AG20443 (cell line): ENCODE measurements at places on chromosomes 12 and 14.
A peak's percentile ranks its signal among the peaks of the same experiment; 100 is the strongest.

- DNase-seq: no peak
Measured at GRCh38 chr12:94421868-94422740, 37.6 kb downstream of the CEP83 start.

DNA sequence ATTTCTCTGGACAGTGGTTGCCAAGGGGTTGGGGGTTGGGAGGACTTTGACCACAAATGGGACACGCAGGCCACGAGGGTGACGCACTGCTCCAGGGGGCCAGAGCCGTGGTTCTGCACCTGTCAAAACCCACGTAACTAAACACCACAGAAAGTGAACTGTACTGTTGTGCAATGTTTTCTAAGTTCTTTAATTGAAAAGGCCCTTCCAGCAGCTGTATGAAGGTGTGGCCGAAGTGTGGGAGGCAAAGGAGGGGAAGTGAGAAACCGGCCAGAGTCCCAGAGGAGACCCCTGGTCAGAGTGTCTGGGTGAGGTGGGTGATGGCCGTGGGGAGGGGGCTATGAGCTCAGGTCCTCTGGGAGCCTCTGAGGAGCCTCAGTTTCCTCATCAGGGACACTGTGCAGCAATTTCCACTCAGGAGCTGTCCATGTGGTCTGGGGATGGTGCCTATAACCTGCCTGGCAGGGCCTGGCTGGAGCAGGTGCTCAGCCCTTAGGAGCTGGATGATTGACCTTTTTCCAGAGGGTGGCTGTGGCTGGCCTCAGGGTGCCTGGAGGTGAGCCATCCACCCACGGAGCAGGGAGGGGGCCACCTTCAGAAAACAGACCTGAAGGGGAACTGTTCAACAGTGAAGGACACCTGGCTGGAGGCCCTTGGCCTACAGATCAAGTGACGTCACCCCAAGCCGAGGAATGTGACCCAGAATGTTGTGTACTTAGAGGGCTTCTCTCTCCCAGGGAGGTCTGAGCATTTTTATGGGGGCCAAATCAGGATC, 9.8 kb upstream of the BDKRB2 start:
- DNase-seq: no peak

DNA sequence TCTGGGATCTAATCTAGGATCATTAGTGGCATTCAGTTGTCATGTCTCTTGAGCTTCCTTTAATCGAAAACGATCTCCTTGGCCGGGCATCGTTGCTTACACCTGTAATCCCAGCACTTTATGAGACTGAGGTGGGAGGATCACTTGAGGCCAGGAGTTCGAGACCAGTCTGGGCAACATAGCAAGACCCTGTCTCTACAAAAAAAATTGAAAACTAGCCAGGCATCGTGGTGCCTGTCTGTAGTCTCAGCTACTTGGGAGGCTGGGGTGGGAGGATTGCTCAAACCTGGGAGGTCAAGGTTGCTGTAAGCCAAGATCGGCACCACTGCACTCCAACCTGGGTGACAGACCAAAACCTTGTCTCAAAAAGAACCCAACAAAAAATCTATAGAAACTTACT, 9.0 kb downstream of the PUS1 start:
- DNase-seq: no peak

DNA sequence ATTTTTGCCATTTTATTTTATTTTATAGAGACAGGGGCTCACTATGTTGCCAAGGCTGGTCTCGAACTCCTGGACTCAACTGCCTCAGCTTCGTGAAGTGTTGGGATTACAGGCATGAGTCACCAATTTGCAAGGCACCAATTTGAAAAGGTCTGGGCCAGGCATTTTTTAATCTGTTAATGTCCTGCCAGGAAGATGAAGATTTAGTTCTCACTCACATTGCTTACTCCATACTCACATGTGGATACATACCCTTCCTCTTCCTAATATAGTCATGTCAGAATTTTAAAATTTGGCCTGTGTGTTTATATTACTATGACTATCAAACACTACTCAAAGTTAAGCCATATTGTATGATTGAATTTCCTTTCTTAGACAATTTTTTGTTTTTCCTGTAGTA, 15.3 kb upstream of the EML1 start:
- DNase-seq: no peak

DNA sequence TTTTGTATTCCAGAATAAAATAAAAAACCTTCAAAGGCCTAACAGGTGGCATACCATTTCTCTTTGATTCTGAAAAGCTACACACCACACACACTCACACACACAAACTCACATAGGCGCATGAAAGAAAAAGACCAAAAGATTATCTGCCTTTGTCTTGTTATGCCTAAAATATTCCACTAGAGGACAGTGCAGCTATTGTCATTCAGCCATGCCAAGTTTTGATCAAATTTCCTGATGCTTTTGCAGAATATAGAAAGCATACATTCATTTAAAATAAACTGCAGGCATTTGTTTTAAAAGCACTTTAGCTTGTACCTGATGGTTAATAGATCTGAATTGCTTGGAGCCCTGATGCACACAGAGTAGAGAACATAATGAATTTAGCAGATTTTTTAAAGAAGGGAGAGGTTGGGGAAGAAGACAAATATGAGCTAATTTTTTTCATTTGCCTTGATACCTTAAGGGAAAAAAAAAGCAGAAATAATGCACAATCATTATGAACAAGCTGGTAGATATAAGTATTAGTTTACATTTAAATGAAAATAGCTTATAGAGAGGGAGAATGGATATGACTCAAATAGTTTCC, 1766.9 kb upstream of the SEL1L start:
- peak; percentile 30 for DNase-seq

- no peak for DNase-seq
Measured at GRCh38 chr12:124718458-124718857, 145.2 kb downstream of the SCARB1 start.

DNA sequence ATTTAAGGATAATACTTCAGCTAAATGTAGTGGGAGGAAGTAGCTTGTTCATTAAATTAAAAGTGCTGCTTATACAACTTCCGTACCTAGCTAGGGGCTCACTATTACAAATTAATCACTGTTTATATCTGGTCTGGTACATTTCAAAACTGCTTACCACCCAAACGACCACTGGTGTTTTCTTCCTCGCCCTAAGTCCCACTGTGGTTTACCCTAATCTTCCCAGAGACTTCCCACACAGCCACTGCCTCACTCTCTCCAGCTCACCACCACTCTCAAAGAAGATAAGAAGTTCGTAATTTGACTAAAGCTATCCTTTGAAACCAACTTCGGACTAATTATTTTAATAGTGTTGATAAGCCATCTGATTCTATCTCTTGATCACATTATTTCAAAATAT, 62.6 kb downstream of the PLXNC1 start:
- no peak for DNase-seq

GRCh38 chr14:20969336-20969735, 14.0 kb downstream of the RNASE2 start:
- DNase-seq: no peak

DNA sequence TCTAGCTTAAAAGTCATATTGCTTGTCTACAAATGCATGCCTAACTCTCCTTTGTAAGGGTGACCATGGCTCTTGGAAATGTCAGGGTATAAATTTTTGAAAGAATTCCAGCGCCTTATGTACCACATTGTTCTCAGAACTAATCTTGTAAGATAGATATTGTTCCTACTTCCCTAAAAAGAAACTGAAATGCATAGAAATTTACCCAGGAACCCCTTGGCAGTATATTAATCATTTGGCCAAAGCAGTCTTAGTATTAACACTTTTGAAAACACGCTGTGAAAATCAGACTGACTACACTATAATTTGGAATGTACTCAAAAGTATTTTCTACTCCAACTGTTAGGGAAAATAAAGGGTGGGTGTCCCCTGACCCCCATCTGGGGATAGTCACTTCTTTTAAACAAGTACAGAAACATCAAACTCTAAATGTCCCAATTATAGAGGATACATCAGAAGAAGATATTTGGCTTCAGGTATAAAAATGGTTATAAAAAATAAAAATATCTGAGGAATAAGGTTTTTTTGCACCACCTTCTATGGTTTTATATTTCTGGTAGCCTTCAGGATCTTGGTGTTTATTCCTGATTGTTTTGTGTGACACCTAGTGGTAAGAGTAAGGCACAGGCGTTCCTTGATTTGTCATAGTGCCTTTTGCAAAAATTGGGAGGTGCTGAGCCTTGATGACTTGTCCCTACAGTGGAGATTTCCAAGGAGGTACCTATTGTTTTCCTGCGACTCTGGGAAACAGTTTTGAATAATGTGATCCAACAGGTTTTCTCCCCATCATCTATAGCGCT, 2.2 kb upstream of the NFKBIA start:
- peak; percentile 72 for DNase-seq

DNA sequence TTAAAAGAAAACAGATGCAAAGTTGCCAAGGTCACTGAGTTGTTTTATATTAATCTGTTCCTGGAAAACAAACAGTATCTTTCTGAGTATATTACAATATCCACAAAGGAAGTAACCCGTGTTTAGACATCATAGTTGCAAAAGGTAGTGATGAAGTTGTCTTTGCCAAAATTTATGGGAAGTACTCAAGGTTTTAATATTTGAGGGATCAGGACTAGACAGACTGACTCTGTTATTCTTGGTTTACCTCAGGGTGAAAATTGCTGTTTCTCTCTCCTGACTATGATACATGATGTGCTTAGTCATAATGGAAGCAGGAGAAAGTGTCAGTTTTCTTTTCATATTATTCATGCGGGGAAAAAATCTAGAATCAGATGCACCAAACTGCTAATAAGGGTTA, 28.3 kb downstream of the TMEM233 start:
- DNase-seq: no peak

DNA sequence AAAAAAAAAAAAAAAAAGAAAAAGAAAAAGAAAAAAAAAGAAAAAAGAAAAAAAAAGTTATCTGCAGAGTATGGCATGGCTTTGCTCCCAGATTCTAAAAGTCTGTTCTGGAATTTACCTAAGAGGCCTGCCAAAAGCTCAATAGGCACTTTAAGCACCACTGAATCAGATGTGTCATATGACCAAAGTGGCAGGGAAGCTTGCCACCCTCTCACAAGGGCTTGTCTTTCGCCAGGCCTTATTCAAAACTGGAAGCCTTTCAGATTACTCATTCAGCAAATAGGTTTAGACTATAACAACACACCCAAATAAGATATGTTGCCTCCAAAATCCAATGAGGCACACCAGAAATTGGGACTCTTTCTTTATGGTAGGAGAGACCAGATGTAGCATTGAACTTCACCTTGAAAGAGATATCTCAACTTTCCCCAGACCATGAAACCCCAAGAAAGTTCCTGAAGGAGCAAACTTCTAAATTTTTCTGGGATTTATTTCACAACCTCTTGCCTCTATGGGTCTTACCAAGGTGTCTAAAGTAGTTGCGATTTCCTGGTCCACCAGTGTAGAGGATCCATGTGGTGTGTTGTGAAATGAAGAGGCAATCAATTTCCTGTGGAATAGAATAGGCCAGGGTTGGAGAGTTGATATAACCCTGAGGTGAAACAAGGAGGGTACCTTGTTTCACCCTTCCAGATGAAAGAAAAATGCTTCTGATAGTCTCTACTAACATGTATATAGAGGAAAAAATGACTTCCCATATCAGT, 218.8 kb downstream of the DAD1 start:
- peak; percentile 38 for DNase-seq

- DNase-seq: peak; percentile 58
Measured at GRCh38 chr12:48969833-48970701, 1.5 kb downstream of the WNT10B start.

- DNase-seq: no peak
Measured at GRCh38 chr12:110776410-110776809, 33.7 kb upstream of the PPP1CC start.

- no peak for DNase-seq
Measured at GRCh38 chr14:75876530-75876929, 105.3 kb downstream of the TGFB3 start.

GRCh38 chr12:122834921-122835749, at the start of gene HIP1R:
Gene HIP1R, plus strand, starts transcription at chr12:122835457. Its CDS starts 94 bp downstream, at chr12:122835551.
- peak; percentile 83 for DNase-seq

DNA sequence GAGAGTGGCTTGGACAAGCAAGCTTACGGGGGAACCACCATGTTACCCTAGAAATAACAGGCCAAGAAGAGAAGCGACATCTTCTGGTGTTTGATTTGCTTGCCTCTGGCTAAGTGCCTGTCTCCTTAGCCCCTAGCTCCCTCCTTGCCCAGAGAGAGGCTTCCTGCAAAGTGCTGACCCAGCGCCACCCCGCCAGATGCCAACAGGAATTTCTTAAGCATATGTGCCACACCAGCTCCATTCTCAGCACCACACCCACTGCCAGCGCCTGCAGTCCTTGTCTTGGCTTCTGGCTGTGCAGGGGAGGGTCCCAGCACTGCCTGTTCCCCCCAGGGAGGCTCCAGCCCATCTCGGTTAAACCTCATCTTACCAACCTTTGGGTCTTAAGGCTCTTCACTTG, 74.2 kb upstream of the NCOR2 start:
- no peak for DNase-seq

- no peak for DNase-seq
Measured at GRCh38 chr14:103232831-103233319, 101.2 kb upstream of the EIF5 start.

DNA sequence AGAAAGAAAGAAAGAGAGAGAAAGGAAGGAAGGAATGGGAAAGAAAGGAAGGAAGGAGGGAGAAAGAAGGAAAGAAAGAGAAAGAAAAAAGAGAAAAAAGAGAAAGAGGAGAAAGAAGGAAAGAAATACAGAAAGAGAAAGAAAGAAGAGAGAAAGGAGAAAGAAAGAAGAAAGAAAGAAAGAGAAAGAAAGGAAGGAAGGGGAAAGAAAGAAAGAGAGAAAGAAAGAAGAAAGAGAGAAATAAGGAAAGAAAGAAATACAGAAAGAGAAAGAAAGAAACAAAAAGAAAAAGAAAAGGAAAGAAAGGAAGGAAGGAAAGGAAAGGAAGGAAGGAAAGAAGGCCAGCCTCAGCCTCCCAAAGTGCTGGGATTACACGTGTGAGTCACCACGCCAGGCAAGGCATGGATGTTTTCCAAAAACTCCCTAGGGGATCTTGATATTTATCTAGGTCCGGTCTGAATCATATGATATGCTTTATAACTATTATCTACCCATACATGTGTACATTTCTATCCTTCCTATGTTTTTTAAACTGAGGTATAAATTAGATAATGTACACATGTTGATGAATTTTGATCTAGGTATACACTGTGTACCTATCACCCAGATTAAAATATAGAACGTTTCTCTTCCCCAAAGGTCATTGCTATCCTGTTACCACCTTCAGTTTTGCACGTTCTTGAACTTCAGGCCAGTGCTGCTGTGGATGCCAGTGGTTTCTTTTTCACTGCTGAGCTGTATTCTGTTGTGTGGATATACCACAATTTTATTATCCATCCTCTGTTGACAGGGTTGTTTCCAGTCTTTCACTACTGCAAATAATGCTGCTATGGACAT, 177.9 kb downstream of the RBM19 start:
- no peak for DNase-seq

- DNase-seq: no peak
Measured at GRCh38 chr14:23173031-23173430, 10.4 kb downstream of the SLC7A8 start.
